Hepatocyte (in vitro differentiated cells): ENCODE measurements at places on chromosomes 1 and 21.

DNA sequence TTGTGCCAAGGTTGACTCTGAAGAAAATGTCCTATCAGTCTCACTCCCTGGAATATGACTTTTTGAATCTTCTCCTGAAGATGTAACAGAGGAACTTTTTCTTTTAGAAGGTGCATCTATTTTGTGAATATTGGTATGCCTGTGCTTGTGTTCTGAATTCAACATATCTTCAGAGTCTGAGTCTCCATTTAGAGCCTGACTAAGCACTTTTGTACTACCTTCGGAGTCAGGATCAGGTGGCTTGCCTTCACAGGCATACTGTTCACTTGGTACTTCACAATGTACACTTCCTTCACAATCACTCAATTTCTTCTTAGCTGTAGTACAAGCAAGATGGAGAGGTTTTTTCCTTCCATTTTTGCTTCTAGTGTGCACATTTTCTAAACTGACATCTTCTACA is 13.6 kb upstream of the PSMG1 start:
- no peaks in the 10 kb centered on the region for H3K27me3 ChIP-seq
- H3K27ac ChIP-seq: peak overlapping the region; percentile 71
- no peak overlapping the region for H3K4me3 ChIP-seq
- peaks cover 4% of the 10 kb centered on the region for H3K36me3 ChIP-seq
- H3K4me1 ChIP-seq: no peaks in the 10 kb centered on the region

- DNase-seq: no peak
- no peaks in the 10 kb centered on the region for H3K36me3 ChIP-seq
- no peaks in the 10 kb centered on the region for H3K27me3 ChIP-seq
- H3K27ac ChIP-seq: peak overlapping the region; percentile 65
- no peak overlapping the region for H3K4me3 ChIP-seq
- H3K4me1 ChIP-seq: peaks cover 6% of the 10 kb centered on the region
Observed at GRCh38 chr1:84855168-84855567, 37.8 kb downstream of the LPAR3 start.

GRCh38 chr1:42886046-42886739 is 39.8 kb downstream of the ZNF691 start:
- no peaks in the 10 kb centered on the region for H3K27me3 ChIP-seq
- no peaks in the 10 kb centered on the region for H3K4me1 ChIP-seq
- DNase-seq: no peak
- no peak overlapping the region for H3K27ac ChIP-seq

GRCh38 chr21:15243406-15243805 is 178.6 kb upstream of the NRIP1 start:
- H3K27ac ChIP-seq: no peak overlapping the region
- H3K4me1 ChIP-seq: peaks cover 4% of the 10 kb centered on the region
- H3K36me3 ChIP-seq: no peaks in the 10 kb centered on the region
- H3K27me3 ChIP-seq: no peaks in the 10 kb centered on the region
- no peak for DNase-seq
